ENCODE measurements at places on chromosomes 2 and 18.

DNA sequence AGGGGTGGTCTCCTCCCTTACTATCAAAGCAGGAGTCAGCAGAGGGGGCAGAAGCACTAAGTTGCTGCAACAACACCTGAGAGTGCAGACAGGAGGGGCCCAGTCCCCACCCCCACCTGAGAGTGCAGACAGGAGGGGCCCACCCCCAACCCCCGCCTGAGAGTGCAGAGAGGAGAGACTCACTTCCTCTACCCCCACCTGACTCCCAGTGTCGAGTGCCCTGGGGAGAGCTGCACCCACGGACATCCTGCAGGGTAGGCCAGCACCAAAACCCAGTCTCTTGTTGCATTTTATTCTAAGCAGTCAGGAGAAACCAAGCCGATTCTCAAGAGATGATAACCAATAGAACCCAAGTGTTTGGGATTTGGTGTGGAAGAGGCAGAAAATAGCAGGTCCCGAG is 78.4 kb downstream of the NAPG start:
- DNase-seq, result no peak

DNA sequence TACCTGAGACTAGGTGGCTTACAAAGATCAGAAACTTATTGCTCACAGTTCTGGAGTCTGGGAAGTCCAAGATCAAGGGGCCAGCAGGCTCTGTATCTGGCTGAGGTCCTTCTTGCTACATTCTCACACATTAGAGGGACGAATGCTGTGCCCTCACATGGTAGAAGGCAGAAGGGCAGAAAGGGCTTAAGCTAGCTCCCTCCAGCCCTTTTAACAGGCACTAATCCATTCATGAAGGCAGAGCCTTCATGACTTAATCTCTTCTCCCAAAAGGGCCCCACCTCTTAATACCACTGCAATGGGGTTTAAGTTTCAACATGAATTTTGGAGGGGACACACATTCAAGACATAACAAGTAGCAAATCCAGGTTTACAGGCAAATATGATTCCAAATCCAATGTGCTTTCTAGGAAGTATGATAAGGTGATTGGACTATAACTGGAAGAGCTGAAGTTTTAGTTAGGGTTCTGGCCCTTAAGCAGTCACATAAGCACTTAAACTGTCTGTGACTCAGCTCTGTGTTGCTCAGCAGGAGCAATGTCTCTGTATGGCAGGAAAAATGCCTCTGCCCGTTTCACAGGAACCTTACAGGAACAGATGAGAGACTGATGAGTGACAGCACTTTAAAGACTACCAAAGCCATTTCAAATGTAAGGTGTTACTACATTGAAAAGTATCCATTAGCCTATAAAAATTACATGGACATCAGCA is 119.6 kb upstream of the PTPRM start:
- DNase-seq, result no peak

- DNase-seq, result no peak
These were observed 6.6 kb upstream of the OXER1 start for GRCh38 chr2:42770288-42771131.

GRCh38 chr18:76875390-76876325 is 53.3 kb downstream of the ZNF236 start:
- no peak for DNase-seq

DNA sequence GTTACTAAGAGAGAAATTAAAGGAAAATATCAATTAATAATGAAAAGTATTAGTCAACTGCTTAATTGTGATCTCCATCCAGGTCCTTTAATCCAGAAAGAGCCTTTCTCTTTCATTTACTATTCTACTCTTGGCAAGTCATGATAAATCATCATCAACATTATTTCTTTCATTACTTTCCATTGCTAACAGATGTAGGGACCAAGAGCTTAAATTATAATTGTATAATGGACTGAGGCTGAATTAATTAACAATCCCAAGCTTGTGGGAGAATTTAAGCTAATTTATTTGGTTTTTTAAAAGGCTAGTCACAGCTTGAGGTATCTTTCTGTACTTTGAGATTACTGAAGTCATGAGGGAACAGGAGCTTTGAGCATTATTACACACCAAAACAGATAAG is 223.9 kb downstream of the ERBB4 start:
- no peak for DNase-seq

DNA sequence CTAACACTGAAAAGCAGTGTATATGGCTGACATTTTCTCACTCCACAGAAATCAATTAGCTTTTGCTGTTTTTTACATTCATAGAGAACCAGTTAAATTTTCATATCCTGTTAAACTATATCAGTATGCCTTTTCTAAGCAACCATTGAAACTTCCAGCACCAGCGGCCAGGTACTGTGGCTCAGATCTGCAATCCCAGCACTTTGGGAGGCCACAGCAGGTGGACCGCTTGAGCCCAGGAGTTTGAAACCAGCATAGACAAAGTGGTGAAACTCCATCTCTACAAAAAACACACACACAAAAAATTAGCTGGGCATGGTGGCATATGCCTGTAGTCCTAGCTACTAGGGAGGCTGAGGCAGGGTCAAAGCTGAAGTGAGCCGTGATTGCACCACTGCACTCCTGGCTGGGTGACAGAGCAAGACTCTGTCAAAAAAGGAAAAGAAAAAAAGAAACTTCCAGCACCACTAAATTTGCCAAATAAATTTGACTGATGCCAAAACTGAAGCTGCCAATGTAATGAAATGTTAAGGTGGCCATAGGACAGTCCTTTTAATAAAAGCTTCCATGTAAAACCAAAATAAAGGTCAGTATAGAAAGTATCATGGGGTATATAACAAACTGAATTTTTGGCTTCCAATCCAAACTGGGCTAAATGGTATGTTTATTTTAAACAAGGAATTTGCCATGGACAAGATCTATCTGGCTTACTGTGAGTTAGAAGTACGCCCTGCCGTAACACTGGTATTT is 3.5 kb downstream of the SFT2D3 start:
- DNase-seq, result no peak

GRCh38 chr18:78659748-78660147 is 319.9 kb upstream of the SALL3 start:
- no peak for DNase-seq

DNA sequence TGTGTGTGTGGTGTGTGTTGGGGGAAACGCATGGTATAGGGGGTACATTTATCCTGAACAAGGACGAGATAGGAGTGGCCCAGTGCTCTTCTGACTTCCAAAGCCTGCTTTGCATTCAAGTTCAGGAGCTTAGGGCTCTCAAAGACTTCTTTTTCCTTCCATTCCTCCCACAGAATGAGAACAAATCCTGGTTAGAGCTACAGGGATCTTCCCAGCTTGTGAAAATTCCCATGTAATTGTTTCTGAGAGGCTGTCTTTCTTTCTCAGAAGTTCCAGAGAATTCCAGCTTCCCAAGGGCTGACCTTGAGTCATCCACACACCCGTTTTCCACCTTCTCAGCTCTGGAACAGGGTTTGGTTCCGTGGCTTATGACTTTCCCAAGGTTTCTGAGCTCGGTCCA is 38.9 kb downstream of the FASTKD2 start:
- DNase-seq, result no peak

DNA sequence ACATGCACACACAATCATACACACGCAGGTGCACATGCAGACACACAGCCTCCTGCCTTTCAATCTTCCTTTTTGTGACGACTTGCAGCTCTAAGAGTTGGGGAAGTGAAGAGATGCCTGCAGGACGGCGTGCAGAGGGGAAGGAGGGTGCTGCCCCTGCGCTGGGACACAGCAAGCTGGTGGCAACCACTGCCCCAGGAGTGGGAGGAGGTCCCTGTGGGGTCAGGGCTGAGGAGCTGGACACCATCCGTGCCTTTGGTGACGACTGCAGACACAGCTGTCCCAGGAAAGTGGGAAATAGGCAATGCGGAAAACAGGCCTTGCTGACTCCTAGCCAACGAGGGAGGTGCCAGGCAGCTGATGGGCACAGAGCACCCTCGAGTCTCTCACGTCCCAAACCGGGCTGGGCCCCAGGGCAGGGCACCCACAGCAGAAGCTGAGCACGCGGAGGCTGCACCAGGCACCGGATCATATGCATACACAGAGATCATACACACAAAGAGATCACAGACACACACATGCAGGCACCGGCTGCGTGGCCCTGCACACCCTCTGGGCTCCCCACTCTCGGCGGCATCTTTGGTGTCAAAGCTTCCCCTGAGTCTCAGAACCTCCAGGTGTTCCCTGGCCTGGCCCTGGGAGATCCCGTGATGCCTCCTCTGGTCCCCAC is 146.1 kb downstream of the PXDN start:
- no peak for DNase-seq

DNA sequence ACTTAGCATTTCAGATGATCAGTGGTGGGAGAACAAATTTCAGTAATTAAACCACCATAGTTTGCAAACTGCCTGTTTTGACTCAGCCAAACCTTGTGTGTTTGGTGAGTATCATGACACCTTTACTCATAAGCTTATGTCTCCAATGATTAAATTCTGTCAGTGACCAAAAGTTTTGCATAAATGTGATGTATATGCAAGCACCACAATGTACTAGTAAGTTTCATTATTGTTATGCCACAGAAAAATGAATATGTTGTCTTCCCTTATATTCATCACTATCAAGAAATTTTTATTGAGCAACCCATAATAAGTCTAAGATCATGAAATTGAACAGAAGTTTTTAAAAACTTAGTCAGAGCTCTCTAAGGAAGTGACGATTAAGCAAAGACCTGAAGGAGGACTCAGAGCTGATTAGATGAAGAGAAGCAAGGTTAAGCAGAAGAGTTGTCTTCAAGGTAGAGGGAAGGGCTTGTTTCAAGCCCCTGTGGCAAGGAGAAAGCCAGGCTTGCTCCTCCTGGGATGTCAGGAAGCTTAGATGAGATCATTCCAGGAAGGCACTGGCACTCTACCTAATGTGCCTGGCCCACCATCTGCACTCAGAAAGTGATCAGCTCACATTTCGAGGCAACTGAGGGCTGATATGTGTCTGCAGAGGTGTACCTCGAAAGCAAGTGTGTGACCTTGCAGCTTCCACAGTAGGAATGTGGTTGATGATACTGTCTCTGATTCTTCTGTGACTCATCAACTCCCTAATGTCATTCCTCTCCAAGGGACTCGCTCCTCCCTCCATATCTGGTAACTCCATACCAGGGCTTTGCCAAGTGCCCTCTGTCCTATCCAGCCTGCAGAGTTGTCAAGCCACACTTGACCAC is 54.7 kb downstream of the KCTD18 start:
- DNase-seq, result no peak

- DNase-seq, result no peak
These were observed 443.0 kb upstream of the RGPD4 start for GRCh38 chr2:107383691-107384090.

DNA sequence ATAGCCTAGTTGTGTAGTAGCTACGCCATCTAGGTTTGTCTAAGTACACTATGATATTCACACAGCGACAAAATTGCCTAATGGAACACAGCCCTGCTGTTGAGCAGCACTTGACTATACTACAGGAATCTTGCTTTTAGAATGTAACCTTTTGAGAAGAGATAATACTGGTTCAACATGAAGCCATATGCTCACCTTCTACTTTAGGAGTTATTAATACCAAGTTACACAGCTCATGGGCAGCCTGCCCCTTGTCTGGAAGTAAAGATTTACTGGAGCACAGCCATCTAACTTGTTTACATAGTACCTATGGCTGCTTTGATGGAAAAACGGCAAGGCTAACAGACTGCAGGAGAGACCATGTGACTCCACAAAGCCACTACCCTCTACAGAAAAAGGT is 174.8 kb downstream of the DYM start:
- no peak for DNase-seq

DNA sequence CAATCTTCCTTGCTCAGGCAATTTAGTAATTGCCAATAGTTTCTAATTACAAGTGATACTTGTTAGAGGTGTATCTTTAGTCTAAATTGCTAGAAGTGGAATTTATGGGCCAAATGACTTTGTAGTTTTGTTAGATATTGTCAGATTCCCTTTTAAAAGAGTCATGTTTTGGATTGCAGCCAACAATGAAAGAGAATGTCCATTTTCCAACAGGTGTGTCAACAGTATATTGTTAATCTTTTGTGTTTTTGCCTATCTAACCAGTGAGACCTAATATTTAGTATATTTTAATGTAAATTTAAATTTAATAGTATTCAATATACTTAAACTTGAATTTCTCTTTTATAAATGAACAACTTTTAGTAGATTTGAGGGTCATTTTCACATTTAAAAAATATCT is 259.4 kb upstream of the ETAA1 start:
- no peak for DNase-seq

- no peak for DNase-seq
These were observed 86.2 kb downstream of the RRM2 start for GRCh38 chr2:10208736-10209135.

GRCh38 chr2:100856732-100857131 is 36.8 kb downstream of the NPAS2 start:
- DNase-seq, result no peak

DNA sequence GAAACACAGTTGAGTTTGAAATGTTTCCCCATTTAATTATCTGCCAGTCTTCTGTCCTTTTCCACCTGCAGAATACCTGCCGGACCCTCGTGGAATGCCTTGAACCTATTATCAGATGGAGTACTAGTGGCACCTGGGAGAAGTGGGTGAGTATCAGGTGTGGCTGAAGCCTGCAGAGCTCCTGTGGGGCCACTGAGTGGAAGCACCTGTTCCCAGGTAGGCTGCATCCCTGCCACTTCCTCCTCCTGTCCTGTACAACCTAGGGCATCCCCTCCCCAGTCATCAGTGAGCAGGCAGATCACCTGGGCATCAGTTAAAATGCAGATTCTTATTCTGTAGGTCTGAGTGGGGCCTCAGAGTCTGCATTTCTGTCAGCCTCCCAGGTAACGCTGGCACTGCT is 80.8 kb upstream of the BZW1 start:
- DNase-seq, result no peak

DNA sequence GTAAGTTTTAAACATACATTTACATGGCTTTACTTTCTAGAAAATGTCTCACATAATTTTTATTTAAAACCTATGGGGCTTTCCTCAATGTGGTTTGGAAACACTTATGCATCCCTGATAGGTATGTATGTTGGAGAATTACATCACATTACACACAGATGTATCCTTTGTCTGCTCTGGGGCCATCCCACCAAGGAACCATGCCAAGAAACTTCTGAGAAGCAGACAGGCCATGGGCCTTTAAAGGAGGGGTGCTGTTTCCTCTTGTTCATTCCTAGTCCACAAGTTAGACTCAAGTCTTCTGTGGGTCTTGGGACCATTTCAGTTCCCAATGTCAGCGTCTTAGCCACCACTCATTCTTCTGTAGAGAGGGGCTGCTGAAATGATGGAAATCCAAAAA is 162.0 kb upstream of the SETBP1 start:
- DNase-seq, result no peak

All from cerebellar nuclear complex (tissue), 1 donor.